Activated T-helper 17 cell treated with anti-CD3 and anti-CD28 coated beads, Interleukin-2, amount 50 U/mL, for 72 hours (primary cell): ENCODE measurements at places on chromosomes 5 and 9.

DNA sequence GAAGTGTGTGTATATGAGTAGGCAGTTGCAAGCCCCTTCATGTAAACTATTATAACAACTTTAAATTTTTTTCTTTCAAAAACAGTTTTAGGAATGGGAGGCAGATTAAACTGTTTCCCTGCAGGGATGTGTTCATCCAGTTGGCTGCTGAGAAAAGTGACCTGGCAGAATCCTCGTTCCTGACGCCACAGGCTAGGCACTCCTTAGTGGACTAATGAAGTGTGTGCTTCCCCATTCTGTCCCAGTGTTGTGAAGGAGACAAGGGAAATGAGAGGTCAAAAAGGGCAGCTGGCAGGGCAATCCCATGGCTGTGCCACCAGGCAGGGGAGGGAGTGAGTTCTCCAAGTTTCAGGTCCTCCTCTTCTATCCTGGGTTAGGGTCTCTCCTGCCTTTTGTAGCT lies 59.8 kb downstream of the FOXD1 start:
- no peak overlapping the region for H3K27ac ChIP-seq
- peaks cover 6% of the 10 kb centered on the region for H3K4me1 ChIP-seq
- no peak for ATAC-seq
- no peaks in the 10 kb centered on the region for H3K36me3 ChIP-seq

GRCh38 chr9:14119694-14120514 lies 194.0 kb downstream of the NFIB start:
- H3K36me3 ChIP-seq: no peaks in the 10 kb centered on the region
- no peaks in the 10 kb centered on the region for H3K4me1 ChIP-seq
- no peak overlapping the region for H3K27ac ChIP-seq
- H3K27me3 ChIP-seq: peaks cover 8% of the 10 kb centered on the region
- H3K4me3 ChIP-seq: no peak overlapping the region

- peaks cover 95% of the 10 kb centered on the region for H3K36me3 ChIP-seq
- H3K27me3 ChIP-seq: no peaks in the 10 kb centered on the region
- no peak overlapping the region for H3K27ac ChIP-seq
- no peak for ATAC-seq
These were observed 38.4 kb downstream of the SMC5 start for GRCh38 chr9:70297141-70297540.

DNA sequence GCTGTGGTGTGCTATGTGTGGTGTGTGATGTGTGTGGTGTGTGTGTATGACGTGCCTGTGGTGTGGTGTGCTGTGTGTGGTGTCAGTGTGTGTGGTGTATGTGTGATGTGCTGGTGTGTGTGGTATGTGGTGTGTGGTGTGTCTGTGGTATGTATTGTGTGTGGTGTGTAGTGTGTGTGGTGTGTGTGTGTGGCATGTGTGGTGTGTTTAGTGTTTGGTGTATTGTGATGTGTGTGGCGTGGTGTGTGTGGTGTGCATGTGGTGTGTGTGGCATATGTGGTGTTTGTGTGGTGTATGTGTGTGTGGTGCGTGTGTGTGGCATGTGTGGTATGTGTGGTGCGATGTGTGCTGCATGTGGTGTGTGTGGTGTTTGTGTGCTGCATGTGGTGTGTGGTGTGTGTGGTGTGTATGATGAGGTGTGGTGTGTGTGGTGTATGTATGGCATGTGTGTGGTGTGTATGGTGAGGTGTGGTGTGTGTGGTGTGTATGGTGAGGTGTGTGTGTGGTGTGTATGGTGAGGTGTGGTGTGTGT lies 18.3 kb upstream of the RNU6ATAC start:
- H3K4me3 ChIP-seq: peak overlapping the region; percentile 9
- H3K4me1 ChIP-seq: peaks cover 13% of the 10 kb centered on the region
- ATAC-seq: peak; percentile 45
- peak overlapping the region; percentile 78 for H3K27ac ChIP-seq
- H3K36me3 ChIP-seq: peaks cover 9% of the 10 kb centered on the region
- H3K27me3 ChIP-seq: peaks cover 4% of the 10 kb centered on the region

- H3K4me3 ChIP-seq: no peak overlapping the region
- ATAC-seq: no peak
- H3K36me3 ChIP-seq: no peaks in the 10 kb centered on the region
These were observed 61.5 kb upstream of the CTXN3 start for GRCh38 chr5:127587246-127587917.

- H3K36me3 ChIP-seq: no peaks in the 10 kb centered on the region
- H3K4me1 ChIP-seq: no peaks in the 10 kb centered on the region
- H3K4me3 ChIP-seq: no peak overlapping the region
These were observed 8.7 kb downstream of the ASTN2 start for GRCh38 chr9:117405950-117406705.

GRCh38 chr5:7794311-7794710 lies 56.6 kb downstream of the CFAP90 start:
- ATAC-seq: no peak
- H3K36me3 ChIP-seq: no peaks in the 10 kb centered on the region
- H3K27ac ChIP-seq: no peak overlapping the region
- H3K4me3 ChIP-seq: no peak overlapping the region

- H3K4me3 ChIP-seq: no peak overlapping the region
- peak; percentile 81 for ATAC-seq
- no peak overlapping the region for H3K27ac ChIP-seq
- peaks cover 3% of the 10 kb centered on the region for H3K4me1 ChIP-seq
These were observed 499.0 kb upstream of the SGCD start for GRCh38 chr5:155827949-155828348.

GRCh38 chr5:84622461-84622860 lies 237.8 kb upstream of the EDIL3 start:
- ATAC-seq: no peak
- no peak overlapping the region for H3K27ac ChIP-seq
- H3K27me3 ChIP-seq: no peaks in the 10 kb centered on the region
- H3K4me3 ChIP-seq: no peak overlapping the region
- H3K4me1 ChIP-seq: no peaks in the 10 kb centered on the region

- H3K4me1 ChIP-seq: peaks cover 5% of the 10 kb centered on the region
- H3K27me3 ChIP-seq: peaks cover 3% of the 10 kb centered on the region
- ATAC-seq: peak; percentile 48
- no peak overlapping the region for H3K4me3 ChIP-seq
- H3K27ac ChIP-seq: no peak overlapping the region
These were observed 88.4 kb upstream of the TNFSF8 start for GRCh38 chr9:115018547-115019435.

DNA sequence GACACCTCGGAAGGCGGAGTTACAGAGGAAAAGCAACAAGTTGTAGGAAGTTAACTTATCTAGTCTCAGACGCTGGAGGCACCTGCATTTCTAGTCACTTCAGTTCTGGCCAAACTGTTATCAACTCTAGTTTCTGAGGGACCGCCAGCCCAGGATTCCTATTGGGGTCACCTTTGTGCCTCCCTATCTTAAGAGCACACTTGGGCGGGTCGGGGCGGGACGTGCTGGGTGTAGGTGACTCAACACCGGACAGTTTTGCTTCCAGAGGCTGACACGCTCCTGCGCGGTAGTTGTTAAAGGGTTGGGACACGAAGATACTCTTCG lies 679 bp upstream of the KDM4C start:
- H3K27ac ChIP-seq: peak overlapping the region; percentile 100
- H3K4me3 ChIP-seq: peak overlapping the region; percentile 98
- ATAC-seq: peak; percentile 73
- H3K27me3 ChIP-seq: no peaks in the 10 kb centered on the region
- H3K4me1 ChIP-seq: peaks cover 9% of the 10 kb centered on the region
- peaks cover 27% of the 10 kb centered on the region for H3K36me3 ChIP-seq

DNA sequence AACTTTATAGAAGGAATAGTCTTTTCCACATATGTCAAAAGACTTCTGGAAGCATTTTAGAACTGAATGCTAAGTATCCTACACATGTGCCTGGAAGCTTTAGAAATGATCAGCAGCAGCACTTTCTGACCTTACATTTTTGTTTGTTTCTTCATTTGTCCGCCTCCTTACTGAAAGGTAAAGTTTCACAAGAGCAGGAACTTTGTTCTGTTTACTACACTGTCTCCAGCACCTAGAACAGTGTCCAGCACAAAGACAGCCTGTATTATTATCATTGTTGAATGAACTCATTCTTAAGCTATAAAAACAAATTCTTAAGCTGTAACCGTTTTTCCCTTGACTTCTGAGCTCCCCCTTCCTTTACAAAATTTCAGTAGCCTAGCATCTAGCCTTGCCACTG lies 14.8 kb downstream of the PIP5K1B start:
- H3K27me3 ChIP-seq: peaks cover 33% of the 10 kb centered on the region
- no peaks in the 10 kb centered on the region for H3K36me3 ChIP-seq
- ATAC-seq: no peak
- no peak overlapping the region for H3K27ac ChIP-seq
- H3K4me3 ChIP-seq: no peak overlapping the region

GRCh38 chr5:148791334-148791667 lies 35.1 kb upstream of the ADRB2 start:
- H3K4me1 ChIP-seq: peaks cover 27% of the 10 kb centered on the region
- H3K4me3 ChIP-seq: peak overlapping the region; percentile 27
- H3K36me3 ChIP-seq: no peaks in the 10 kb centered on the region
- H3K27ac ChIP-seq: peak overlapping the region; percentile 91
- H3K27me3 ChIP-seq: peaks cover 32% of the 10 kb centered on the region

DNA sequence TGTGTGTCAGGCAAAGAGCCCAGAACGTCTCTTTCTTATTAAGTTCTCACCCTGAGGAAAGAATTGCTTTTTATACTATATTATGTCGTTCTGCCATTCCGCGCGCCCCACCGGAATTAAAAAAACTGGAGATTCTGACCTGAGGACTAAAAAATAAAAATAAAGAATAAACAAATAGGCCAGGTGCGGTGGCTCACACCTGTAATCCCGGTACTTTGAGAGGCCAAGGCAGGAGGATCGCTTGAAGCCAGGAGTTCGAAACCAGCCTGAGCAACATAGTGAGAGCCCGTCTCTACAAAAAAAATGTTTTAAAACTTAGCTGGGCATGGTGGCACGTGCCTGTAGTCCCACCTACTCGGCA lies 677 bp upstream of the DYNC2I2 start:
- H3K36me3 ChIP-seq: no peaks in the 10 kb centered on the region
- peak overlapping the region; percentile 80 for H3K4me3 ChIP-seq
- no peak for ATAC-seq
- peak overlapping the region; percentile 98 for H3K27ac ChIP-seq
- H3K27me3 ChIP-seq: no peaks in the 10 kb centered on the region

DNA sequence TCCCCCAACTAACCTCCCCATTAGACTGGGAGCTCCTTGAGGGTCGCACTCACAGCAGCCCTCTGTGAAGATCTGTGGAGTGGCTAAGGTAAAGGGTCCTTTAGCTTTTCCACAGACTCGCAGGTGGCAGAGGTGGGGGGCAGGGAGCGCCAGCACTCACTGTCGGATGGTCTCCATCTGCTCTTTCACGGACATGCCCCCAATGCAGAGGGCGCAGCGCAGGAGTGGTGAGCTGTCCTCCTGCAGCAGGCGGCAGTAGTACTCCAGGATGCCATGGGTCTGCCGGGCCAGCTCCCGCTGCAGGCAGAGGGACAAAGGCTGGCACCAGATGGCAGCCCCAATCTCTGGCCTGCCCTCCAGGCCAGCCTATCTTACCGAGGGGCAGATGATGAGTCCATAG lies 2.2 kb downstream of the DDX41 start:
- H3K4me1 ChIP-seq: peaks cover 13% of the 10 kb centered on the region
- ATAC-seq: no peak
- peaks cover 74% of the 10 kb centered on the region for H3K36me3 ChIP-seq
- no peak overlapping the region for H3K27ac ChIP-seq

DNA sequence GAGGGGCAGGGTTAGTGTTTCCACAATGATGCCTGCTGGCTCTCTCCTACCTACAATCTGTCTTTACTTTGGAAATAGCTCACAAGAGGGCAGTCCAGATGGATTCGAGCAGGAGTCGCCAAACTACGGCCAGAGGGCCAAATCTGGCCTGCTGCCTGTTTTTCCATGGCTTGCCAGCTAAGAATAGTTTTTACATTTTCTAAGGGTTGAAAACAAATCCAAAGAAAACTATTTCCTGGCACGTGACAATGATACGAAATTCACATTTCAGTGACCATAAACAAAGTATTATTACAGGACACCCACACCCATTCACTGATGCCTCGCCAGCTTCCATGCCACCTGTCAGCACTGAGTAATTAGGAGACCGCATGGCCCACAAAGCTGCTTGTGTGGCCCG lies 162.9 kb upstream of the WWC1 start:
- peaks cover 6% of the 10 kb centered on the region for H3K4me1 ChIP-seq
- H3K27me3 ChIP-seq: peaks cover 10% of the 10 kb centered on the region
- no peak overlapping the region for H3K4me3 ChIP-seq
- ATAC-seq: no peak
- no peak overlapping the region for H3K27ac ChIP-seq

DNA sequence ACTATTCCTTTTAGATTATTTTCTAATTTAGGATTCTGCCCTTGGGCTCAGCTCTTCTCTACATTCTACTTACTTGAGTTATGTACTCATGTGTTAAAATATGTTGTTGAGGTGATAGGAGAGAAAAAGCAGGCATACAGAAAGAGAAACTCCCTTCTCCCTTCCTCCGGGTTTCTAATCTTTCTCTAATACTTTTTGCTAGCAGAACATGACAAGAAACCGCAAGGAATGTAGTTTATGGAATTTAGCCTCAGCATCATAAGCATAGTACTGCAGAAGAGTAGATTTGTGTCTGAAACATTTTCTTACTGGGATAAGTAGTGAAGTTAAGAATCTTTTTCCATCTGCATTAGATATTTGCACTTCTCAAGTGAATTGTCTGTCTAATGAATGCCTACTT lies 139.5 kb upstream of the CYLC2 start:
- no peaks in the 10 kb centered on the region for H3K36me3 ChIP-seq
- no peak overlapping the region for H3K27ac ChIP-seq
- no peaks in the 10 kb centered on the region for H3K4me1 ChIP-seq
- ATAC-seq: no peak
- H3K4me3 ChIP-seq: no peak overlapping the region

DNA sequence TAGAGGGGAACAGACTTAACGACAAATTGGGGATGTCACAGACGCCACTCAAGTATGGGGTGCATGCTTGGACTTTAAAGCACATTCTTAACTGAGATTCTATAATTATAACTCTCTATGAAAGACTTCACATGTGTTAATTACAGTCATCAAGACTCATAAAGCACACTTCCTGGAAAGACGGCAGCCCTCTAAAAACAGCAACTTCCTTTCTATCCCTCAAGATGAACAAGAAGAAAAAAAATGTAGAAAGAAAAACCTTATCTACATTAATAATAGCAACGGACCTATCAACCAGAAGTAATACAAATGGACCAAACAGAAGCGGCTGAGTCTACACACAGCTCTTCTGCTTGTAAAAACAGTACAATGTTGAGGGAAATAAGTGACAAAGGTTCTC lies 21.2 kb downstream of the GNAQ start:
- H3K4me3 ChIP-seq: peak overlapping the region; percentile 64
- H3K27ac ChIP-seq: peak overlapping the region; percentile 83
- no peaks in the 10 kb centered on the region for H3K36me3 ChIP-seq
- peaks cover 29% of the 10 kb centered on the region for H3K4me1 ChIP-seq
- ATAC-seq: peak; percentile 48

DNA sequence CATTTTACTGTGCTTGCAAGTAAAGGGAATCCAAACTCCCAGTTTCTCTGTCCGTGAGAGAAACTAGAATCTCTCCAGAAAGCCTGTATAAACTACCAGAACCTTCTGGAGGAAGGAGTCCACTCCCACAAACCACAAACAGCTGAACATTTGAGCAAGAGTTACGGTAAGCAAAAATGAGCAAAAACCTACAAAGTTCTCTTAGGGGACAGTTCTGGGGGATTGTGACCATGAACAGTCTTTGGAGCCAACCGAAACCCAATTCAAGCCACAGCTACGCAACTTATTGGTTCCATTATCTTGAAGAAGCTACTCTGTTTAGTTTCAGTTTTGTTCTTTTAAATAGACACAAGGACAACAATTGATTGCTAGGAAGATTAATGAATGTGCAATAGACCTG lies 330.6 kb downstream of the ASTN2 start:
- no peak overlapping the region for H3K27ac ChIP-seq
- H3K27me3 ChIP-seq: no peaks in the 10 kb centered on the region
- H3K36me3 ChIP-seq: no peaks in the 10 kb centered on the region
- H3K4me3 ChIP-seq: no peak overlapping the region

GRCh38 chr5:107294669-107295068 lies 376.1 kb downstream of the EFNA5 start:
- no peaks in the 10 kb centered on the region for H3K36me3 ChIP-seq
- ATAC-seq: no peak
- peaks cover 7% of the 10 kb centered on the region for H3K27me3 ChIP-seq
- no peak overlapping the region for H3K4me3 ChIP-seq
